ENCODE measurements at places on chromosomes 6 and 20.

DNA sequence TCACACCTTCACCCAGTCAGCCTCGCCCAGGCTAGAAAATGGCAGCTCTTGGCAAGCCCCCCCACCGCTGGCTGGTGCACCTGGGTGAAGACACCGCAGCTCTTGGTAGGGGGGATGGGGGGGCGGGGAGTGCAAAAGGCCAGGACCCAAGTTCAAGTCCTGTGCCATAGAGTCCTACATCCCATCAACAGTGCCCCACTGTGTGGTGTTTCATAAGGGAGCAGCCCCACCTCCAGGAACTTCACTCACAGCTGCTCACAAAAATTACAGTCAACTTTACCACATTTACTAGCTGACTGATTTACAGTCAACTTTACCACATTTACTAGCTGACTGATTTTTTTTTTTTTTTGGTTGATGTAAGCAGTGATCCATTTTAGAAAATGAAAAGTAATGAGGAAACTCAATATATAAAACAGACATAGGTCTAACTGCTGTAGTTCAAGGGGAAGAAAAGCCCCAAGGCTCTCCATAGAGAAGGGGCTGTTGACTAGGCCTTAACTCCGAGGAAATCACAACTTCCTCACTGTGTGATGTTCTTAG, 208.9 kb upstream of the SNX9 start:
- no peak for DNase-seq

DNA sequence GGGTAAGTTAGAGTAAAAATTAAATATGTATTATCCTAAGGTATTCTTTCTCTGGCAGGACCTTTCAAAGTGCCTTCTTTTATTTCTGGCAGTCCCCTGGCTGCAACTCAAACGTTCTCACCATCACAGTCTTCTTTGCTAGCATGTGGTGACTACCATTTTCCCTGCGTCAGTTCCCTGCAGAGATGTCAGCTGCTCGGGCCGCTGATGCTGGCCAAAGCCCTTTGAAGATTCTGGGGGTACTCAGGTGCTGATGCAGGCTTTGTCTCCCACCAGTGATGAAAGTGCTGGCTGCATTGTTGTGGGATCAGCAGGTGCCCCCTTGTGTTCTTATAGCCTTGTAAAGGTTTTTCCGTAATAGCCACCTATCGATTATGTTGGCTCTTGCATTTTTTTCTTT, 140.1 kb downstream of the BTBD3 start:
- no peak for DNase-seq

GRCh38 chr20:62292108-62292507, 10.7 kb upstream of the ADRM1 start:
- DNase-seq: no peak

DNA sequence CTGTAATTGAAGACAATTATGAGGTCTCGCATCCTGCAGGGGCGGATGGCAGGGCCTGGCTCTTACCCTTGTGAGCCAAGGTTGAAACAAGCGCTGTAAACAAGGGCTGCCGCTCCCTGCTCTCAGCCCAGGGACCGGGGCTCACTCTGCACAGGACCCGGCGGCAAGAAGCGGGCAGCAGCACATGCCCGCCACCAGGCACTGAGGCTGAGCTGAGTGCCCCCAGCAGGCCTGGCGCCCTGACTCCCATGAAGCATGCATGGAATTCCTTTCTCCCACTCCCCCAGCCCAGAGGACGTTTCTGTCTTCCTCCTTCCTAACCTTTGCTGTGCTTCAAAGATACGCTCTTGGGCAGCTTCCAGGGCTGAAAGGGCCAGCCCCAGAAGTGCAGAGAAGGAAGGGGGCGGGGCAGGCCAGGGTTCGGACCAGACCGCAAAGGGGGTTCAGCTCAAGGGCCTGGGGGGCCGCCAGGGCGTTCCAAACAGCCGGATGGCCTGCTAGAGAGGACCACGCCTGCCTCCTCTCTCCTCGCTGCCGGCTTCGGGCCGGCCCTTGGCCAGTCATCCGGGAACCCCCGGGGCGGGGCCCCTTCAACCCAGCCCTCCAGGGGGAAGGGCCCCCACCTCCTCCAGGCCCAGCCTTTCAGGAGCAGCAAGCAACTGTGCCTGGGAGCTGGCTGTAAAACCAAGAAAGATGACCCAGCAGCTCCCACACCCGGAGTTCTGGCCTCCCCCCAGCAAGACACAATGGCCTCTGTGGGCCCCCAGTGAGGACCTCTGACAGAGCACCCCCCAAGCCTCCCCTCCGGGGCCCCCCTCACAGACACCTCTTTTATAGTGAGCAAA, 109.9 kb downstream of the NOL4L start:
- no peak for DNase-seq

DNA sequence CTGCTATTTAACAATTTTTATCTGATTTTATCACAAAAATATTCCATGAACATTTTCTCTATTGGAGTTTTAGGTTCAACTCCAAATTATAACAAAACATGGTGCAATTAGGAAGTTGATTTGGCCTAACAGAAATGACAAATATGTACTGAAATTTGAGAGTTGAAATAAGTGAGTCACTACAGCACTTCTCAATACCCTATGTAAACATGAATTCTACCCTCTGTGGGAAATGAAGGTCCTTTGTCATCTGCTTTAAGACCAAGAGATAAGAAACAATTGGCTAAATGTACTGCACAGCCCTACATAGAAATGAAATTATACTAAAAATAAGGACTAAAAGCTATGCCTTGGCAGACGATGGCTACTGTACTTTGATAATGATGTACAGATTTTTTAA, 86.2 kb upstream of the BEND6 start:
- DNase-seq: no peak

- DNase-seq: no peak
Measured at GRCh38 chr6:84061613-84062398, 28.2 kb downstream of the MRAP2 start.

Data from stimulated activated CD4-positive, alpha-beta T cell treated with anti-CD3 and anti-CD28 coated beads, Interleukin-12 subunit alpha, Interleukin-12 subunit beta, amount 100 ng/mL, for 48 hours (primary cell).